ENCODE measurements at places on chromosomes 4 and X. TPM values are rescaled to one million over a fixed set of nuclear protein-coding genes. Genes with fewer than 3 reads are reported as not detected.

Gene TCEAL3
- 2.1 TPM for total RNA-seq

Gene SH2D1A
- total RNA-seq, result 63.1 TPM

Gene NHS
- 0.54 TPM for total RNA-seq

Gene SPINK2
- total RNA-seq, result 7.9 TPM

Gene LRCH2
- total RNA-seq, result not detected

Gene CT55
- not detected for total RNA-seq

Gene IGFBP7
- total RNA-seq, result 0.27 TPM

Gene RP2
- total RNA-seq, result 9.4 TPM

Gene RRH
- 0.22 TPM for total RNA-seq

Gene C1QTNF7
- total RNA-seq, result not detected

- peaks cover under 1% of the 10 kb centered on the region for H3K27me3 ChIP-seq
- H3K27ac ChIP-seq, result no peak overlapping the region
- no peak overlapping the region for H3K4me3 ChIP-seq
- DNase-seq, result no peak
- H3K36me3 ChIP-seq, result no peaks in the 10 kb centered on the region
These were observed 133.0 kb downstream of the SHROOM4 start for GRCh38 chrX:50680990-50681389.

GRCh38 chrX:48737940-48738339, 23.6 kb upstream of the GLOD5 start:
- peak overlapping the region; percentile 87 for H3K4me3 ChIP-seq
- H3K27me3 ChIP-seq, result no peaks in the 10 kb centered on the region
- H3K27ac ChIP-seq, result peak overlapping the region; percentile 96

- no peaks in the 10 kb centered on the region for H3K27me3 ChIP-seq
- H3K36me3 ChIP-seq, result no peaks in the 10 kb centered on the region
- DNase-seq, result no peak
- H3K27ac ChIP-seq, result no peak overlapping the region
- no peaks in the 10 kb centered on the region for H3K4me1 ChIP-seq
These were observed 298.5 kb downstream of the KCTD8 start for GRCh38 chr4:44150091-44150576.

- H3K36me3 ChIP-seq, result peaks cover 4% of the 10 kb centered on the region
- H3K4me3 ChIP-seq, result no peak overlapping the region
These were observed 79.8 kb downstream of the LCORL start for GRCh38 chr4:17941731-17942130.

GRCh38 chrX:131729295-131729694, 185.4 kb downstream of the OR13H1 start:
- H3K4me3 ChIP-seq, result no peak overlapping the region
- no peaks in the 10 kb centered on the region for H3K27me3 ChIP-seq
- H3K27ac ChIP-seq, result no peak overlapping the region
- no peaks in the 10 kb centered on the region for H3K4me1 ChIP-seq
- H3K36me3 ChIP-seq, result peaks cover 5% of the 10 kb centered on the region

- H3K27ac ChIP-seq, result no peak overlapping the region
- H3K27me3 ChIP-seq, result no peaks in the 10 kb centered on the region
- no peaks in the 10 kb centered on the region for H3K36me3 ChIP-seq
- no peak for DNase-seq
- no peak overlapping the region for H3K4me3 ChIP-seq
These were observed 107.8 kb downstream of the STOX2 start for GRCh38 chr4:184012937-184013336.

DNA sequence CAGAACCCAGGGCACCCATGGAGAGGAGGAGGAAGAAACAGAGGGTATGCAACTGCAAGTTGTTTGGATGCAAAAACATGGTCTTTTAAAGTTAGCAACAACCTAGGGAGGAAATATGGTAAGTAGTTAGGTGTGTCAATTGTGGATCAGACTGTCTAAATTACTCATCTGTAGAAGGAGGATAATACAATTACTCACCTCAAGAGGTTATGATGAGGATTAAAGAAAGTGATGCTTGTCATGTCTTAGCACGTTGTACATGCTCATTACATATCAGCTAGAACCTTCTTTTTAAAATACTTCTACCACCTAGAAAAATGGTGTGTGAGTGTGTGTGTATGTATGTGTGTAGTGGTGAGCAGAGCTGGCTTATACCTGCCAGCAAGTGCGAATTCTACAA, 2.3 kb upstream of the C1QTNF7 start:
- no peaks in the 10 kb centered on the region for H3K27me3 ChIP-seq
- DNase-seq, result no peak
- H3K27ac ChIP-seq, result no peak overlapping the region
- no peak overlapping the region for H3K4me3 ChIP-seq

- H3K27me3 ChIP-seq, result no peaks in the 10 kb centered on the region
- H3K27ac ChIP-seq, result no peak overlapping the region
- H3K36me3 ChIP-seq, result peaks cover 13% of the 10 kb centered on the region
- peaks cover 53% of the 10 kb centered on the region for H3K4me1 ChIP-seq
These were observed 55.1 kb downstream of the NBDY start for GRCh38 chrX:56783996-56784620.

DNA sequence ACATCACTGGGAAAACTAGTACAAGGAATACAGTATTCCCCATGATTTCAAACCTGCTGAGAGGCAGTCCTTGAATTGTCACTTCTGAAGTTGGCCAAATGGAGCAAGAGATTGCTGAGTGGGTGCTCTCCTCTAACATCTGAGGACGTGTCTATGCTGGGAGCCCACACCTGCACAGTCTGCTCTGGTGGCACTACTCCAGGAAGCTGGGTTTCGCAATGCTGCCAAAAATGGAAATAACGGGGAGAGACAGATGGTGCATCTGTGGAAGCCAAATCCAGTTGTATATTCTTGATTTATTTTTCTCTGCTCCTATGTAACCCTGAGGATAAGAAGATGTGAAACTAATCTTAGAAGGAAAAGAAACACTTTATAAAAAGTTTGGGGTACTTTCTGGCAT, 240.1 kb upstream of the CTSO start:
- no peaks in the 10 kb centered on the region for H3K27me3 ChIP-seq
- H3K27ac ChIP-seq, result no peak overlapping the region
- no peak for DNase-seq
- H3K4me1 ChIP-seq, result no peaks in the 10 kb centered on the region
- H3K36me3 ChIP-seq, result no peaks in the 10 kb centered on the region

GRCh38 chr4:76216975-76217814, 3.6 kb upstream of the SCARB2 start:
- DNase-seq, result no peak
- H3K4me1 ChIP-seq, result peaks cover 30% of the 10 kb centered on the region

- H3K27ac ChIP-seq, result no peak overlapping the region
- DNase-seq, result no peak
- no peaks in the 10 kb centered on the region for H3K4me1 ChIP-seq
- H3K36me3 ChIP-seq, result peaks cover 35% of the 10 kb centered on the region
These were observed 83.8 kb downstream of the FIP1L1 start for GRCh38 chr4:53461244-53461643.

DNA sequence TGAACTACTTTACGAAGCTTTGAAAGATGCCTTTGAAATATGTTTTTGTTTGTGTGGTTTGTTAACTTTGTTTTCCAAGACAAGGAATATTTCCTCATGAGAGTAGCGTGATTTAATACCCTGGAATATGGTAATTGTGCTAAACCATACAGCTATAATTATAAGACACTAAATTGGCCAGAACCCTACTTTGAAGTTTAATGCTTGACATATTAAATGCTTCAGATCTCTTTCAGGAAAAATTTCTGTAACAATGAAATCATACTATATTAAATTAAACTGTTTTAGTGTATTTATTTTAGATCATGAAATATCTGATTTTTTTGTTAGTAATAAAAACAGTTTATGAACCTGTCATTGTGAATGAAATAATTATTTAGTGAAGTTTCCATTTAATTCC, 63.5 kb downstream of the DCLK2 start:
- no peaks in the 10 kb centered on the region for H3K36me3 ChIP-seq
- peaks cover 5% of the 10 kb centered on the region for H3K4me1 ChIP-seq
- peaks cover 6% of the 10 kb centered on the region for H3K27me3 ChIP-seq
- DNase-seq, result no peak
- H3K4me3 ChIP-seq, result no peak overlapping the region
- no peak overlapping the region for H3K27ac ChIP-seq

GRCh38 chr4:17512973-17513665, 1.2 kb upstream of the QDPR start:
- DNase-seq, result no peak
- H3K27me3 ChIP-seq, result peaks cover 10% of the 10 kb centered on the region
- H3K27ac ChIP-seq, result no peak overlapping the region
- peaks cover 27% of the 10 kb centered on the region for H3K4me1 ChIP-seq

DNA sequence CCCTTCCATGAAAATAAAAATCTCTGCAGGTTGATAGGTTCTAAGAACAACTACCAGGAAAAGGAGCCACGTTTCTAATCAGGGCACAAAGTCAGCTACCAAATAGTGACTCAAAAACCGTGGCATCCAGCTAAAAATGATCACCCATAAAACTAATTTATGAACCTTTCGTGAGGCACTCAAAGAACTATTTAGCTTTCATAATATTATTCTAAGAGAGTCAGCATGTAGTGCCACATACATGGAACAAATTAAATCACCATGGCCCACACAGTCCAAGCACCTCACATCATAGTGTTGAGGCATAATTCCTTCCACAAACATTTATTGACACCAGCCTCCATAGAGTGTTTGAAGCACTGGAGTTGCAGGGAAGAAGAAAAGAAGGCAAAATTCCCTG, 252.0 kb upstream of the PPARGC1A start:
- H3K36me3 ChIP-seq, result no peaks in the 10 kb centered on the region
- no peaks in the 10 kb centered on the region for H3K27me3 ChIP-seq
- H3K4me3 ChIP-seq, result no peak overlapping the region
- no peak overlapping the region for H3K27ac ChIP-seq
- no peak for DNase-seq

DNA sequence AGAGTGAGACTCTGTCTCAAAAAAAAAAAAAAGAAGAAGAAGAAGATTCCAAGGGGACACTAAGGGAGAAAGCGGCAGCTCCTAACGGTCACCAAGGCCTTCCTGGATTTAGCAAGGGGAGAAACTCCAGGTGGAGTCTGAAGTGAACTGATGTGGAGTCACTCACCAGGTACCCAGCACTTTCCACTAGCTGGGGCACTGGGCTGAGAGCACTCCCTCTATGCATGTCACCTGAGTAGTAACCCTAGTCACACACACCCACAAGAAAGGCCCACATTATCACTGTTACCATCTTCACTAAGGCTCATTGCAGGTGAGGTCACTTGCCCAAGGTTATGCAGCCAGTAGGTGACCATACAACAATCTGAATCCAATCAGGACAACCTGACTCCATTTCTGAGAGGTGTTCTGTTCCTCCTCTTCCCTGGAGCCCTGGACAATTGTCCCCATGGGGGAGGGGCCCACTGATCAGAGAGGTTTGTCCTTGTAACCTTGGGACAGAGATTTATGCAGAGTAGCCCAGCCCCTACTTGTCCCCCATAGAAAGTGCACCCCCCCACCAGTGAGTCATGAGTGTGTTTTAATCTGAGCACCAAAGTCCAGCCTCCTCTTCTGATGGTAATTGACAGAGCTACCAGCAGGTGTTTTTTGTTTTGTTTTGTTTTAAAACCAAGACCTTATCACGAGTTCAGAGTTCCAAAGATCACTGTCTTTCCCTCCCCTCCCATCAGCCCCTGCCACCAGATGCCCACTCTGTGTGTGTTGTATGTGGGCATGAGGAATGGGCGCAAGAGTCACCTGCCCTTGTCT, 5.9 kb upstream of the SASH3 start:
- H3K4me3 ChIP-seq, result no peak overlapping the region
- peaks cover 84% of the 10 kb centered on the region for H3K4me1 ChIP-seq
- no peaks in the 10 kb centered on the region for H3K27me3 ChIP-seq
- H3K36me3 ChIP-seq, result peaks cover 2% of the 10 kb centered on the region
- H3K27ac ChIP-seq, result peak overlapping the region; percentile 93
- DNase-seq, result no peak

GRCh38 chr4:154465085-154465484, 26.5 kb downstream of the DCHS2 start:
- H3K27me3 ChIP-seq, result peaks cover 18% of the 10 kb centered on the region
- no peak overlapping the region for H3K4me3 ChIP-seq
- no peak for DNase-seq
- no peaks in the 10 kb centered on the region for H3K36me3 ChIP-seq
- no peak overlapping the region for H3K27ac ChIP-seq

- peaks cover 1% of the 10 kb centered on the region for H3K36me3 ChIP-seq
- DNase-seq, result no peak
- H3K4me1 ChIP-seq, result no peaks in the 10 kb centered on the region
- H3K27me3 ChIP-seq, result no peaks in the 10 kb centered on the region
These were observed 22.7 kb upstream of the PGRMC2 start for GRCh38 chr4:128310266-128310697.

- H3K4me3 ChIP-seq, result no peak overlapping the region
- H3K27me3 ChIP-seq, result no peaks in the 10 kb centered on the region
- H3K4me1 ChIP-seq, result no peaks in the 10 kb centered on the region
- no peak overlapping the region for H3K27ac ChIP-seq
- no peaks in the 10 kb centered on the region for H3K36me3 ChIP-seq
These were observed 127.6 kb downstream of the AMELX start for GRCh38 chrX:11420851-11421250.

DNA sequence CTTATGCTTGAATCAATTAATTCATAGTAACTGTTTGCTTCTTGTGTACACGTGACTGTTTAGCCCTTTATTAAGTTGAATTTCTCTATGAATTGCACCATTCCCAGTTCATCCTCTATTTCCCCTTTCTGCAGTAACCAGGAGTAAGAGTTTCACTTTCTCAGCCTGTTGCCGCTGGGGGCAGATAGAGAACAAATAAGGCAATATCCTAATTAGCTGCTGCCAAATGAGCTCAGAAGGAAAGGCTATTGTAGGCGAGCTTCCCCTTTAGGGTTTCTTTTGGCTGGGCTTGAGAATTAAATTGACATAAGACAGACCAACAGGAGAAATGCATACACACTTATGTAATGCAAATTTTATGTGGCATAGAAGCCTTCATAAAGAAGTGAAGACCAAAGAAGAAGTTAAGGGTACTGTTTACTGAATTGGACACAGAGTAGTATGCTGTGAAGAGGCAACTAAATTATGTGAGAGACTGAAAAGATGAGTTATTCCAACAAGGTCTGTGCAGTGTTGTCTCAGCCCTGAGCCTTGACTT, 1594.7 kb downstream of the TECRL start:
- no peaks in the 10 kb centered on the region for H3K27me3 ChIP-seq
- DNase-seq, result no peak
- no peaks in the 10 kb centered on the region for H3K36me3 ChIP-seq
- no peak overlapping the region for H3K4me3 ChIP-seq

GRCh38 chrX:102899940-102900916, 36.8 kb upstream of the RAB40AL start:
- H3K36me3 ChIP-seq, result no peaks in the 10 kb centered on the region
- no peak overlapping the region for H3K27ac ChIP-seq
- peaks cover 6% of the 10 kb centered on the region for H3K4me1 ChIP-seq
- H3K4me3 ChIP-seq, result no peak overlapping the region

- H3K36me3 ChIP-seq, result peaks cover 10% of the 10 kb centered on the region
- H3K27me3 ChIP-seq, result no peaks in the 10 kb centered on the region
- H3K4me3 ChIP-seq, result peak overlapping the region; percentile 80
- no peak for DNase-seq
- peaks cover 60% of the 10 kb centered on the region for H3K4me1 ChIP-seq
- peak overlapping the region; percentile 89 for H3K27ac ChIP-seq
These were observed 700 bp downstream of the VMA21 start for GRCh38 chrX:151397741-151398070.

GRCh38 chr4:48248559-48248953, 21.1 kb downstream of the TEC start:
- no peak overlapping the region for H3K4me3 ChIP-seq
- no peaks in the 10 kb centered on the region for H3K27me3 ChIP-seq
- no peaks in the 10 kb centered on the region for H3K4me1 ChIP-seq
- no peak for DNase-seq
- no peaks in the 10 kb centered on the region for H3K36me3 ChIP-seq
